ENCODE measurements at places on chromosomes 5 and 9. TPM values are rescaled to one million over a fixed set of nuclear protein-coding genes. Genes with fewer than 3 reads are reported as not detected.

TTC23L gene
- 1.1 TPM for polyA plus RNA-seq

LURAP1L gene
- polyA plus RNA-seq = 0.68 TPM

GTF2H2C gene
- 50.9 TPM for polyA plus RNA-seq

CDC20B gene
- polyA plus RNA-seq = not detected

SEMA4D gene
- 17.1 TPM for polyA plus RNA-seq

CAMSAP1 gene
- 8.2 TPM for polyA plus RNA-seq

CDKN2B-AS1 gene
- polyA plus RNA-seq = not detected

ANKRD31 gene
- 0.30 TPM for polyA plus RNA-seq

ARHGEF39 gene
- polyA plus RNA-seq = 25.2 TPM

COL23A1 gene
- polyA plus RNA-seq = 4.8 TPM

LAMC3 gene
- polyA plus RNA-seq = 8.2 TPM

PCDHB8 gene
- polyA plus RNA-seq = 0.84 TPM

MLANA gene
- polyA plus RNA-seq = 0.38 TPM

TMEFF1 gene
- 6.6 TPM for polyA plus RNA-seq

SNCB gene
- polyA plus RNA-seq = 13.8 TPM

PCDHA6 gene
- polyA plus RNA-seq = 2.0 TPM

SLC34A3 gene
- polyA plus RNA-seq = not detected

LCP2 gene
- 0.77 TPM for polyA plus RNA-seq

FASTKD3 gene
- 12.2 TPM for polyA plus RNA-seq

DPYSL3 gene
- polyA plus RNA-seq = 97.6 TPM

NDUFS4 gene
- polyA plus RNA-seq = 151 TPM

NPR3 gene
- polyA plus RNA-seq = not detected

DRD1 gene
- 0.11 TPM for polyA plus RNA-seq

NLN gene
- 56.4 TPM for polyA plus RNA-seq

IFNA13 gene
- not detected for polyA plus RNA-seq

PCDHGC4 gene
- 0.31 TPM for polyA plus RNA-seq

PALM2AKAP2 gene
- 2.5 TPM for polyA plus RNA-seq

ZNF462 gene
- 31.1 TPM for polyA plus RNA-seq

SELENOP gene
- polyA plus RNA-seq = 11.3 TPM

GRIA1 gene
- 0.96 TPM for polyA plus RNA-seq

BTNL3 gene
- 0.08 TPM for polyA plus RNA-seq

SLC6A3 gene
- 0.76 TPM for polyA plus RNA-seq

SHB gene
- polyA plus RNA-seq = 1.5 TPM

PURA gene
- 1.3 TPM for polyA plus RNA-seq

TMEM215 gene
- 0.71 TPM for polyA plus RNA-seq

OR13C2 gene
- polyA plus RNA-seq = not detected

B4GALT1 gene
- 7.0 TPM for polyA plus RNA-seq

CKMT2 gene
- polyA plus RNA-seq = 2.1 TPM

KLHL3 gene
- 4.9 TPM for polyA plus RNA-seq

SLC1A3 gene
- 30.4 TPM for polyA plus RNA-seq

KCNV2 gene
- polyA plus RNA-seq = 0.60 TPM

BRINP1 gene
- 11.8 TPM for polyA plus RNA-seq

PLAC8L1 gene
- 2.0 TPM for polyA plus RNA-seq

PAEP gene
- not detected for polyA plus RNA-seq

GGTA1 gene
- 0.17 TPM for polyA plus RNA-seq

FOXD4 gene
- not detected for polyA plus RNA-seq

DMRTA1 gene
- polyA plus RNA-seq = 4.1 TPM

TMEM252 gene
- polyA plus RNA-seq = not detected

RBM18 gene
- polyA plus RNA-seq = 25.5 TPM

THBS4 gene
- polyA plus RNA-seq = 14.0 TPM

WWC1 gene
- 23.6 TPM for polyA plus RNA-seq
